ENCODE measurements at places on chromosomes 3 and 15.

GRCh38 chr3:9247361-9247940 is 2.0 kb downstream of the SRGAP3 start:
- H3K4me1 ChIP-seq: peaks cover 3% of the 10 kb centered on the region
- peak; percentile 28 for DNase-seq
- no peak overlapping the region for H3K27ac ChIP-seq
- no peaks in the 10 kb centered on the region for H3K36me3 ChIP-seq

DNA sequence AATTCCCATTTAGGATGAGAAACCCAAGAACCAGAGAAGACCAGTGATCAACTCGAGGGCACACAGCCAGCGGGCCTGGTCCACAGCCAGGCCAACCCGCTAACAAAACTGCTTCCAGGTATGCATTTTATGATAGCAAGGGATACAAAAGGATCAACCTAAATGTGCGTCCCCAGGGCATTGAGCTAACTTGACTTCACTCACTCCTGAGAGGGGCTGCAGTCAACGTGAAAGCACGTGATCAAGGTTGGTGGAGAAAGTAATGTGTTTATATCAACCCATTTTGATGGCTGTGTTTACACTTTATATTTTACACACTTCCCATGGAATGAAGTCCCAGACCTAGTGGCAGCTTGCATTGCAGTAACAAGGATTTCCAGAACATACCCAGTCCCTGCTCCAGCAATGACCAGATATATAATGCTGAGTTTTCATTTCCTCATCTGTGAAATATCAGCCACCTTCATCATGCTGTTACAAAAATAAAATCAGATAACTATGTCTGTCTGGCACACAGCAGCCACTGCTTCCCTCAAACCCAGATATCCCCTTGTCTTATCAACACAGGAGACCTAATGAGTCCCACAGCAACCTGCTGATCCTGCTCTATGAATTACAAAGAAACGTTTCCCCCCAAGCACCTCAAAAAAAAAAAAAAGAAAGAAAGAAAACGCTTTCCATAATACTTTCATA is 2.0 kb downstream of the KLHL6 start:
- DNase-seq: no peak
- H3K4me1 ChIP-seq: 0 out of 2 replicates have a peak, but pooled peaks cover 3% of the 10 kb centered on the region
- H3K27ac ChIP-seq: no peak overlapping the region
- no peak overlapping the region for H3K4me3 ChIP-seq
- no peaks in the 10 kb centered on the region for H3K36me3 ChIP-seq
- H3K27me3 ChIP-seq: no peaks in the 10 kb centered on the region

GRCh38 chr15:58546066-58546591 is 114.3 kb downstream of the LIPC start:
- DNase-seq: no peak
- H3K27ac ChIP-seq: no peak overlapping the region
- H3K4me1 ChIP-seq: no peaks in the 10 kb centered on the region
- H3K4me3 ChIP-seq: no peak overlapping the region

GRCh38 chr3:73603762-73604171 is 21.0 kb downstream of the PDZRN3 start:
- DNase-seq: no peak
- no peaks in the 10 kb centered on the region for H3K27me3 ChIP-seq
- H3K27ac ChIP-seq: no peak overlapping the region
- H3K4me3 ChIP-seq: no peak overlapping the region
- peaks cover 25% of the 10 kb centered on the region for H3K36me3 ChIP-seq
- H3K4me1 ChIP-seq: no peaks in the 10 kb centered on the region

GRCh38 chr15:89034305-89034704 is 54.0 kb upstream of the ABHD2 start:
- no peak for DNase-seq
- H3K36me3 ChIP-seq: peaks cover 2% of the 10 kb centered on the region
- no peak overlapping the region for H3K27ac ChIP-seq
- no peaks in the 10 kb centered on the region for H3K4me1 ChIP-seq
- H3K27me3 ChIP-seq: no peaks in the 10 kb centered on the region

DNA sequence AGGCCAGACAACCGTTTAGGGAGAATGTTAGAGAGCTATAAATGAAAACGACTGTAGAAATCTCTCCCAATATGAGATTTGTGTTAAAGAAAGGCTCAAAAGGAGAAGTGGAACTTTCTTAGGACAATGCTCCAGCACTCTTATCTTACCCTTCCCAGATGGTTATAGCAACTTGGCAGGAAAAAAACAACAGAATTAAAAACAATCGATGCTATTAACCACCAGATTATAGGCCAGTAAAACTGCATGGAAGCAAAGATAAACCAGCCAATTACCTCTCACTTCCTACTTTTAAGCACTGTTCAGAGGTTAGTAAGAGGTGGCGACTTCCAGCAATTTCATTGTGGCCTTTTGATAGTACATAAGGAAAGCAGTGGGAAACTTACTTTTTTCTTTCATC is 72.9 kb downstream of the TMCC1 start:
- no peaks in the 10 kb centered on the region for H3K27me3 ChIP-seq
- no peak for DNase-seq
- H3K36me3 ChIP-seq: no peaks in the 10 kb centered on the region
- H3K4me1 ChIP-seq: no peaks in the 10 kb centered on the region

GRCh38 chr3:70516076-70516475 is 203.6 kb upstream of the MDFIC2 start:
- no peak overlapping the region for H3K27ac ChIP-seq
- H3K4me1 ChIP-seq: no peaks in the 10 kb centered on the region
- no peak for DNase-seq
- no peak overlapping the region for H3K4me3 ChIP-seq

DNA sequence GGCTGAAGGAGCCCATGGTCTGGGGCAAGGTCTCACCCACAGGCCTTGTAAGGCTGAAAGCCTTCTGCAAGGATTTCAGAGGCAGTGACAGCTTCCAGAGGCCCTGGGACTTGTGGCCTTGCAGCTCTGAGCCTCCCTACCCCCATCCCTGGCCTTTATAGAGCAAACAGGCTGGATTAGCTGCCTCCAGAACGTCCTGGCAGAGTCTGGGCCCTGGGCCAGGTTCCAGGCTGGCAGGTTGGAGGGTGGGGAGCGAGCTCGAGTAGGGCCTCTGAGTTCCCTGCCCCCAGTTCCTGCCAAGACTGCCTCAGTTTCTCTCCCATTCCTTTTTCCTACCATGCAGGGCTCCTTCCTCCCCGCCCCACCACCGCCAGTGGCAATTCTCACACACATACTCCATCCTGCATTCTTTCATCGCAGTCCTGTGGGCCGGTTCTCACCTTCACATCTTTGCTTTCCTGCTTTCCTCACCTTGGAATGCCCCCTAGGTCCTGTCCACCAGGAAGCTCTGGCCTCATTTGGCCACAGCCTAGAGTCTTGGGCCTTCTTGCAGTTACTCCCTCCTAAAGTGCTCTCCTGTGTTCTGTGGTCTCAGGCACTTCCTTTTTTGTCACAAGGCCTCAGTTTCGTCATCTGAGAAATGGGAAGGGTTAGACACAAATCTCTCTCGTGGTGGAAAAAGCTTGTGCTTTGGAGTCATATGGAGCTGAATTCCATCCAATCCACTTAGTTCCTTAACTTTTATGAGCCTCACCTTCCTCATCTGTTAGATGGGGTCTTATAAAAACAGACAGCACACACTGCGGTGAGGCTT is 2.7 kb downstream of the LMAN1L start:
- H3K27me3 ChIP-seq: no peaks in the 10 kb centered on the region
- no peak for DNase-seq
- no peaks in the 10 kb centered on the region for H3K4me1 ChIP-seq
- no peaks in the 10 kb centered on the region for H3K36me3 ChIP-seq

DNA sequence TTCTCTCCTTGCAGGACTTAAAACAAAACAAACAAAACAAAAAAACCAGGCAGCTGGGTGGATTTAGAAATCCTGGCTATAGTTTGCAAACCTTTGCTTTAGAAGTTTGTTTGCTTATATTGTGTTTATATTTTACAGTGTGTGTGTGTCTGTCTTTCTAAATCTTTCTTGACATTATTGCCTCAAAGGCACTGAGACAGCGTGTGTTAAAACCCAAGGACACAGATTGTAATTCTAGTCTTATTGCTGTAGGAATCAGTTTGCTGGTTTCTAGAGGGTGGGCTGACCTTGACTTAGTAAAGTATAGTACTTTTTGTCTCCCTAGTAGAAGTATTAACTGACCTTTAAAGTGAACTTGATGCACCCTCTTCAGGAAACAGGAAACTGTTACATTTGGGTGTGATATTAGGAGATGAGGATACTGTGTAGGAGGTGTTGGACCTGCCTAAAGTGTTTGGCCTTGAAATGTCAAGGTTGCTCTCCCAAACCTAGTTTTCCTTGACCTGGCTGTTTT is 71.0 kb downstream of the TCF12 start:
- H3K4me1 ChIP-seq: no peaks in the 10 kb centered on the region
- H3K4me3 ChIP-seq: no peak overlapping the region
- H3K27ac ChIP-seq: no peak overlapping the region
- no peak for DNase-seq
- H3K36me3 ChIP-seq: peaks cover 9% of the 10 kb centered on the region

GRCh38 chr15:39494462-39494861 is 86.4 kb upstream of the THBS1 start:
- H3K27me3 ChIP-seq: no peaks in the 10 kb centered on the region
- H3K27ac ChIP-seq: no peak overlapping the region
- no peaks in the 10 kb centered on the region for H3K4me1 ChIP-seq
- no peaks in the 10 kb centered on the region for H3K36me3 ChIP-seq
- no peak overlapping the region for H3K4me3 ChIP-seq
- DNase-seq: no peak

- H3K27me3 ChIP-seq: no peaks in the 10 kb centered on the region
- no peak overlapping the region for H3K27ac ChIP-seq
- H3K4me1 ChIP-seq: no peaks in the 10 kb centered on the region
- no peaks in the 10 kb centered on the region for H3K36me3 ChIP-seq
- peak; percentile 94 for DNase-seq
- H3K4me3 ChIP-seq: no peak overlapping the region
Observed at GRCh38 chr15:89472785-89473256, 23.6 kb downstream of the RHCG start.

- H3K4me1 ChIP-seq: no peaks in the 10 kb centered on the region
- H3K36me3 ChIP-seq: no peaks in the 10 kb centered on the region
- H3K4me3 ChIP-seq: no peak overlapping the region
- no peak overlapping the region for H3K27ac ChIP-seq
Observed at GRCh38 chr3:166837535-166837934, 542.6 kb downstream of the ZBBX start.

GRCh38 chr3:126547721-126548120 is 11.0 kb downstream of the C3orf22 start:
- H3K4me1 ChIP-seq: peaks cover 4% of the 10 kb centered on the region
- H3K36me3 ChIP-seq: no peaks in the 10 kb centered on the region
- H3K4me3 ChIP-seq: no peak overlapping the region
- H3K27me3 ChIP-seq: no peaks in the 10 kb centered on the region

GRCh38 chr15:56776839-56777238 is 43.5 kb upstream of the ZNF280D start:
- no peaks in the 10 kb centered on the region for H3K4me1 ChIP-seq
- peaks cover 2% of the 10 kb centered on the region for H3K36me3 ChIP-seq
- no peak overlapping the region for H3K4me3 ChIP-seq
- H3K27ac ChIP-seq: no peak overlapping the region
- DNase-seq: no peak

DNA sequence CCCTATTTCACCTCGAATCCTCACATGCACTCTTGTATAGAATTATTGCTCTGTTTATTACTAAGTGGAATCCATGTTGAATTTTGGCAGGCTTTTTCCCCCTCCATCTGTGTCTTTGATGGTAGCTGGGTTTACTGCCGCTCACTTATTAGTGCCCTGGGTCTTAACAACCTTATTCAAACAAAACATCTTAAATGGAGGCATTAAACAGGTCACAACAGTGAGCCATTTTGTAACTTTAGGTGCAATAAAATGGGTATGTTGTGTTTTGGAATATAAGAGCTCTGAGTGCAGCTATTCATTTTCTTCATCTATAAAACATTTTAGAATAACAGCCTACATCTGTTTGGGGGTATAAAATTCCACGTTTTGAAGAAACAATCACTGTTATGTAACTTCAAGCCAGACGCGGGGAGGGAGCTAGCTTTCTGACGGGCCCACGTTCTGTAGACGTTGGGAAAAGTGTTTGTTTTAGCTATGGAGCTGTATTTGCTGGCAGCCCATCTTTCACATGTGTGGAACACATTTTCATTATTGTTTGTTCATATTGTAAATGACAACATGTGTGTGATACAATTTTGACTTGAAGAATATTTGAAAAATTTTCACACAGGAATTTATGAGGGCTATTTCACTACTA is 122.0 kb downstream of the SLC25A26 start:
- H3K4me3 ChIP-seq: no peak overlapping the region
- H3K4me1 ChIP-seq: no peaks in the 10 kb centered on the region
- H3K27me3 ChIP-seq: no peaks in the 10 kb centered on the region
- H3K36me3 ChIP-seq: peaks cover 9% of the 10 kb centered on the region
- no peak for DNase-seq

- H3K4me1 ChIP-seq: no peaks in the 10 kb centered on the region
- H3K4me3 ChIP-seq: no peak overlapping the region
- H3K27me3 ChIP-seq: no peaks in the 10 kb centered on the region
- H3K27ac ChIP-seq: no peak overlapping the region
Observed at GRCh38 chr3:109098079-109098644, 19.8 kb downstream of the MORC1 start.

DNA sequence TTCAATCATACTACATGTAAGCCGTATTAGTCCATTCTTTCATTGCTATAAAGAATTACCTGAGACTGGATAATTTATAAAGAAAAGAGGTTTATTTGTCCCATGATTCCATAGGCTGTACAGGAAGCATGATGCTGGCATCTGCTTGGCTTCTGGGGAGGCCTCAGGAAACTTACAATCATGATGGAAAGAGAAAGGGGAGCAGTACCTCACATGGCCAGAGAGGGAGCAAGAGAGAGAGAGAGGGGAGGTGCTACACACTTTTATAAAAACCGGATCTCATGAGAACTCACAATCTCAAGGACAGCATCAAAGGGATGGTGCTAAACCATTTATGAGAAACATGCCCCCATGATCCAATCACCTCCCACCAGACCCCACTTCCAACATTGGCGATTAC is 14.3 kb upstream of the CLASP2 start:
- no peaks in the 10 kb centered on the region for H3K4me1 ChIP-seq
- no peak overlapping the region for H3K27ac ChIP-seq
- H3K36me3 ChIP-seq: peaks cover 3% of the 10 kb centered on the region
- no peaks in the 10 kb centered on the region for H3K27me3 ChIP-seq
